ENCODE measurements at places on chromosomes 6 and 20. TPM values are rescaled to one million over a fixed set of nuclear protein-coding genes. Genes with fewer than 3 reads are reported as not detected.

The VNN1 gene
- total RNA-seq = 1.8 TPM

The OSTM1 gene
- total RNA-seq = 68.3 TPM

The HRH3 gene
- not detected for total RNA-seq

The PCED1A gene
- 28.4 TPM for total RNA-seq

DNA sequence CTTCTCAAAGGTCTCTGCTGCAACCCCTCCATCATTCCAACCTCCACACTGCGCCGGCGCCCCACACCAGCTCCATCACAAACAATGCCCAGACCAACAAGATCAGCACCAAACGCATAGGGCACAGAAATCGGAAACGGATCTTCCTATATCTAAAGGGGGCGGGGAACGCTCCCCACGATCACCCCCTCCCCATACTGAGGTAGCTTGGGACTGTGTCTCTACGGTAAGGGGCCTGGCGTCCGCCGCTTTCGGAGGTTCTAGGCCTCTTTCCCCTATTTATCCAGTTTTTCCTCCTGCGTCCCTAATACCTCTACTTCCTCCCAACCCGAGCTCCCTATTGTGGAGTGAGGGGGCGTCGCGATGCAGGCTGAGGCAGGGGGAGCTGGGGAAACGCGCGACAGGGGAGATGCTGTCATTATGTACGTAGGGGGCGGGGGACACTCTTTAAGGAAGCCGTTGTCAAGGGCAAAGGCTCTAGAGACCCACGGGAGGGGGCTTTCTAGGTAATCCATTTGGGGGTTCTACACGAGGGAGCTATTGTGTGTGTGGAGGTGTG lies 909 bp downstream of the DNAAF9 start:
- no peaks in the 10 kb centered on the region for H3K27me3 ChIP-seq
- peak overlapping the region; percentile 82 for H3K27ac ChIP-seq
- H3K4me3 ChIP-seq = peak overlapping the region; percentile 91
- no peaks in the 10 kb centered on the region for H3K36me3 ChIP-seq
- DNase-seq = no peak

The CALHM6 gene
- total RNA-seq = 5.7 TPM

DNA sequence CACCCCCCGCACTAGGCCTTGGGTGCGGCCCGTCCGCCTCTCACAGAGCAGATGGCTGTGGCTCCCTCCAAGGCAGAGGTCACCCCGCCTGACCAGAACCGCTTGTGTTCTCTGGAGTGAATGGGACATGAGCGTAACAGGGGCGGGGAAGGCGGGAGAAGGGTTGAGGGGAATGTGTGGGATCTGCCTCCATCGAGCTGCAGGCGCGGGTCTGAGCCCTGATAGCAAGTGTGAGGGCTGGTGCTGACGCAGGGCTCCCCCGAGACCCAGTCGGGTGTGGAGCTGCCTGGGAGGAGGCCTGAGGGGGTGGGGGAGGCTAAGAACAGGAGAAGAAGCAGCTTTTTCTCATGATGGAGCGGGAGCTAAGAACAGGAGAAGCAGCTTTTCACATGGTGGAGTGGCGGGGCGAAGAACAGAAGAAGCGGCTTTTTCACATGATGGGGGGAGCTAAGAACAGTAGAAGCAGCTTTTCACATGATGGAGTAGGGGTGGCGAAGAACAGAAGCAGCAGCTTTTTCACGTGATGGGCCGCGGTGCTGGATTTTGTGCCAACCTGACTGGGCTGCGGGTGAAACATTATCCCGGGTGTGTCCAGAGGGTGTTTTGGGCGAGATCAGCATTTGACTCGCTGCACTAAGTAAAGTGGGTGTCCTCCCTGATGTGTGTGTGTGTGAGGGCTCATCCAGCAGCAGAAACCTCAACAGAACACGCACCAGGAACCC lies 169.3 kb downstream of the TTLL2 start:
- H3K4me1 ChIP-seq = no peaks in the 10 kb centered on the region
- no peak overlapping the region for H3K27ac ChIP-seq
- H3K36me3 ChIP-seq = no peaks in the 10 kb centered on the region
- no peak overlapping the region for H3K4me3 ChIP-seq

The HLA-F gene
- 90.5 TPM for total RNA-seq

The OR2W1 gene
- total RNA-seq = not detected

- H3K27ac ChIP-seq = no peak overlapping the region
- no peak for DNase-seq
- H3K4me1 ChIP-seq = no peaks in the 10 kb centered on the region
- no peak overlapping the region for H3K4me3 ChIP-seq
- no peaks in the 10 kb centered on the region for H3K27me3 ChIP-seq
- H3K36me3 ChIP-seq = no peaks in the 10 kb centered on the region
Measured at GRCh38 chr6:69818223-69818930, 21.6 kb upstream of the LMBRD1 start.

The NRSN2 gene
- total RNA-seq = 38.0 TPM

DNA sequence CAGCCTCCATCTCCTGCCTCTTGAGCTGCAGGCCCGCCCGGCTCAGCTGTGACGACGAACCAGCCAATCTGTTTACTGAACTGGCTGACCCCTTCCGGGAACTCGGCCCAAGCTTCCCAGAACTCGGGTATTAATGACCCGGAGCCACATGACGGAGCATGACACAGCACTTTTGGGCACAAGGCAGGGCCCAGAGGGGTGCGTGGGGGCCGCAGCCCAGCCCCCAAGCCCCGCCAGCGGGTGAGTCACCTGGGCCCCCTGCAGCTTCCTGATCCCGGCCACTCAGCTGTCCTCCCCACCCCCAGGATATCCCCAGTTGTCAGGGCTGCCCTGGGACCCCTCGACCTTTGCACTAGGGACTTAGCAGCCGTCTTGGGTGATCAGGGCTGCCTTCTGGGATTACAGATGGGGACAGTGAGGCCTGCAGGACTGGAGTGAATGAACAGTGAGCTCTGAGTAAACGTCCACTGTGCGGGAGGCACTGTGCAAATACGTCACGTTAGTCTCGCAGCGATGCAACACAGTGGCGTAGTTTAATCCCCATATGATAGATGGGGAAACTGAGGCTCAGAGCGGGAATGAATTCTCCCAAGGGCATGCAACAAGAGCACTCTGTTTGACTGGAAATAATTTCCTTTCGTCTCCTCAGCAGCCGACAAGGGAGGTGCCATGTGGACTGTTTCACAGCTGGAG lies 102.1 kb downstream of the CEBPB start:
- peak; percentile 98 for DNase-seq
- H3K27ac ChIP-seq = peak overlapping the region; percentile 29
- no peaks in the 10 kb centered on the region for H3K36me3 ChIP-seq
- no peaks in the 10 kb centered on the region for H3K4me1 ChIP-seq
- H3K4me3 ChIP-seq = no peak overlapping the region

The PLCB4 gene
- total RNA-seq = 26.2 TPM

GRCh38 chr20:63483834-63484233 lies 11.4 kb upstream of the KCNQ2 start:
- no peak for DNase-seq
- no peaks in the 10 kb centered on the region for H3K36me3 ChIP-seq
- H3K4me1 ChIP-seq = no peaks in the 10 kb centered on the region

The PXT1 gene
- not detected for total RNA-seq

DNA sequence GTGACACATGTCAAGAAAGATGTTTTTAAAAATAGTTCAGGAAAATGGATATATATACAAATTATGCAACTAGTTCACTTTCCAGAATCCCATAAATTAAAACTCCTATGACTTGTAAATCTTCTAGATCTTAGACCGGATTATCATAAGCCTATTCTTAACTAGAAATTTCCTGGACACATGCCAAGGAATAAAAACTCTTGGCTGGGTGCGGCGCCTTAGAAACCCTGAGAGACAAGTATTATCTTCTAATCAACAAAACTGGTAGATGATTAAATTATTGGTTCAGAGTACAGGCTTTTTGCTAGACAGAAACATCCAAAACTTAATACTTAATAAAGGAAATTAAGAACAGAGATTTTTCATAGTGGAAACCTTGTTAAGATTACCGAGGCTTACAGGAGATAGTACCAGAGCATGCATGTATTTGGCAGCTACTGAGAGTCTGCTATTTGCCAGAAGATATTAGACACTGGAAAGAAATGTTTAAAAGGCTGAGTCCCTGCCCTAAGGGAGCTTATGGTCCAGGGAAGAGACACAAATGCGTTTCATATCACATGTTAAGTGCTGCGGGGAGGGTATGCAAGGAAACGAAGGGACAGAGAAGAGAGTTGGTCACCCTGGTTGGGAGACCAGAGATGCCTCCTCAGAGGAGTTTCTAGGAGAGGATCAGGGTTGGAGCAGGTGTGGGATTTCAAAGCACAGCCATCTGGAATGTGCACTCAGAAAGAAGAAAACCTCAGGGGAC lies 46.5 kb upstream of the IFNGR1 start:
- no peaks in the 10 kb centered on the region for H3K27me3 ChIP-seq
- no peaks in the 10 kb centered on the region for H3K36me3 ChIP-seq
- H3K4me1 ChIP-seq = no peaks in the 10 kb centered on the region
- DNase-seq = no peak
- H3K4me3 ChIP-seq = no peak overlapping the region
- no peak overlapping the region for H3K27ac ChIP-seq

DNA sequence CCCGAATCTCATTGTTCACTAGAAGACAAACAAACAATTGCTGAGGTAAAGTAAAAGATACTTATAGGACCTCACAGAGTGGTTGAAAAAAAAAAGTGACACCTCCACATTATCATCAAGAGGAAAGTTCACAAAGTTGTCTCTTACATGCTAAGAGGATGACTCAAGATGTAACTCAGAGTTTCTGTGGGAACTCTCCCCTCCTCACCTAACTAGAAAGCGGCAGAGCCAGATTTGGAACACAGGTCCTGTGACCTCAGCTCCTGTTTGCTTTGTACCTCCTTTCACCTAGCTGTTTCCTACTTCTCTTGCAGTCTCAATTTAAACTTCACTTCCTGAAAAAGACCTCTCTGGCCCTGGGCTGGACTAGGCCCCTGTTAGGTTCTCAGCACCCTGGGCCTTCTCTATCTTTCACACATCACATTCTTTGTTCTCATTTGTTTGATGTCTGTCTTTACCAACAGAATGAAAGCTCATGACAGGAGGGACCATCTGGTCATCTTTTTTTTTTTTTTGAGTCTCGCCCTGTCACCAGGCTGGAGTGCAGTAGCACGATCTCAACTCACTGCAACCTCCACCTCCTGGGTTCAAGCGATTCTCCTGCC lies 60.8 kb downstream of the CD24 start:
- no peak overlapping the region for H3K4me3 ChIP-seq
- H3K27ac ChIP-seq = no peak overlapping the region

GRCh38 chr6:7731294-7731693 lies 5.4 kb downstream of the BMP6 start:
- no peak overlapping the region for H3K4me3 ChIP-seq
- H3K4me1 ChIP-seq = no peaks in the 10 kb centered on the region
- no peak for DNase-seq
- no peaks in the 10 kb centered on the region for H3K27me3 ChIP-seq
- H3K36me3 ChIP-seq = no peaks in the 10 kb centered on the region

The TRIM31 gene
- total RNA-seq = not detected
